DMS153 (cell line): ENCODE measurements at places on chromosomes 4 and X.

GRCh38 chr4:159240046-159240445, 137.2 kb downstream of the RAPGEF2 start:
- no peak for DNase-seq

DNA sequence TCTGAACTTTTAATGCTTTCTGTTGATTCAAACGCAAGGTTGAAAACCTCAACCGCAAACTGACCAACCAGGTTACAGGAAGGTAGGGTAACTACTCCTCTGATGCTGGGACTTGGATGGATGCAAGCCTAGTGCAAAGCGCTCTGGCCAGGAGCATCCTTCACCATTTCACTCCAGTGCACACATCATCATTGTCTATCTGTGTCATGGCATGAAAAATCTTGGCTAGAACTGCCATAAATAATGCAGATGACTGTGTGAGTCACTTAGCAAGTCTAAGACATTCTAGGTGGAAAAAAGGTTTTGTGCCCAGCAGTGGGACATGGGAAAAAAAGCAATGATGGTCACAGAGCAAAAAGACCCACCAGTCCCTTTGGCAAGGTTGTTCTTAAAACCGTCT, 10.9 kb downstream of the ADGRA3 start:
- DNase-seq = no peak

DNA sequence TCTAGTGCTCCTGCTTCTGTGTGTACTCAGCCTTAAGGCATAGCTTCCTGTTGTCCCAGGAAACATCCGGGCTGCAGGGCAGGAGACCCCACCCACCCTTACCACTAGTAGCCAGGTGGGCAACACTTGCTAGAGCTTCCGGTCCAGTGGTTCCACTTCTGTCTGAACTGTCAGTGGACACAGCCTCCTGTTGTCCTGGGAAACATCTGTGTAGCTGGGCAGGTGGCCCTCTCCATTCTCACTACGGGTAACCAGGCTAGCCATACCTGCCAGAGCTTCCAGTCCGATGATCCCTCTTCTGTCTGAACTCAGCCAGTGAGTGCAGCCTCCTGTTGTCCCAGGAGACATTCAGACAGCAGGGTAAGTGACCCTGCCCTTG, 372.2 kb downstream of the INPP4B start:
- peak; percentile 92 for DNase-seq

GRCh38 chr4:84877051-84877833, 89.2 kb downstream of the WDFY3 start:
- no peak for DNase-seq

DNA sequence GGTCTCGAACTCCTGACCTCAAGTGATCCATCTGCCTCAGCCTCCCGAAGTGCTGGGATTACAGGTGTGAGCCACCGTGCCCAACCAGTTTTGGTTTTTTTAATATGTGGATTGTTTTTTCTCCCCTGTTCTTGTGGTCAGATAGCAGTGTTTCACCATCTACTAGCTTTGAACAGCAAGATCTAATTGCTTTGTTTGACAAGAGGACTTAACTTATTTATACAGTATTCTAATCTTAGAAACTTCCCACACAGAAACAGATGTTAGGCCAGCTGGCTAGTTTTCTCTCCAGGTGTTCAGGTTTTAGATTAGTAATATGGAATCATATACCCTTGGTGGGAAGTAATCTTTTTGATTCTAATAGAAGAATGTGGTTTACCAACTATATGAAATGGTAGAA, 12.9 kb downstream of the ING2 start:
- DNase-seq = no peak

DNA sequence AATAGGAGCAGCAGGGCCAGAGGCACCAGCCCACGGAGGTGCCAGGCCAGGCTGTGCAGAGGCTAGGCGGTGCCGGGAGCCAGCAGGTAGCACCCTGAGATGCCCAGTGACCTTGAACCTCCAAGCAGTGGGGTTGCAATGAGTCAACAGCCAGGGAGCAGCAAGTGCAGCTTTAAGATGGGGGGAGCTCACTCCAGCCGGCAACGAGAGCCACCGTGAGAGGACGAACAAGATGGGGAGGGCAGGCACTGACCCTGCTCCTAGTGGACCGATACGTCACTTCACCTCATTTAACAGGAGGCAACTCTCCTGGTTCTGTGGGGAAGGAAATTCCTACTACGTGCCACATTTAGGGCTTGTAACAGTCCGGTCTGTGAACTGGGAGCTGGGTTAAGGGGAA, 4.8 kb downstream of the LETM1 start:
- DNase-seq = no peak

GRCh38 chrX:44873415-44874276, 658 bp downstream of the KDM6A start:
- DNase-seq = no peak

DNA sequence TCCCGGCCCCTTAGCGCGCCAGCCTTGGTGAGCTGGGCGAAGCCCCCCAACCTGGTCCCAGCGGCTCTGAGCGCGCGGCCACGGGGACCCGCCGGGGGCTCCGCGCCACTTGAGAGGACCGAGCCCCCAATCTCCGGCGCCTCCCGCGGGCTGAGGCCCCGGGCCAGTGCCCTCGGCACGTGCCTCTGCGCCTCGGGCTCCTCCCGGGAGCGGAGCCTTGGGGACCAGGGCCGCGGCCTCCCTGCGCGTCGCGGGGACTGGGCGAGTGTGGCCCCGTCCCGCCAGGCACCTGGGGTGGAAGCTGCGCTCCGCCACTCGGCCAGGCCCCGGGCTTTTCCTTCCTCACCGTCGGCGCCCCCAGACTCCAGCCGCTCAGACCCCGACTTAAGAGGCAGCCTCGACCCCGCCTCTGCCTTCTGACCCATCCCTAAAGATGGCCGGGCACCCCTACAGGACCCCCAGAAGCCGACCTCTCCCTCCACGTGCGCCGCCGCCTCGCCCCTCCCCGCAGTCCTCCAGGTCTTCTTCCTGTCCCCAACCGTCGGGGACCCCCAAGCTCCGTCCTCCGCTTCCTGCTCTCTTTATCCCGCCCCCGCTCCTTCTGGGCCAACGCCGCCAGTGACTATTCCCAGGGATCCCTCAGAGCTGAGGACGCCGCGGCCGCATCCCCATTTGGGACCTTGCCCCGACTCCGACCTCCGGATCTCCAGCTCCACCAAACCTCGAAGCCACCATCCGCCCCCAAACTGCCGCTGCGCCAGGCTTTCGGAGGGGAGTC, 752 bp downstream of the ERAS start:
- DNase-seq = no peak

GRCh38 chr4:21811565-21811964, 137.0 kb downstream of the KCNIP4 start:
- no peak for DNase-seq

DNA sequence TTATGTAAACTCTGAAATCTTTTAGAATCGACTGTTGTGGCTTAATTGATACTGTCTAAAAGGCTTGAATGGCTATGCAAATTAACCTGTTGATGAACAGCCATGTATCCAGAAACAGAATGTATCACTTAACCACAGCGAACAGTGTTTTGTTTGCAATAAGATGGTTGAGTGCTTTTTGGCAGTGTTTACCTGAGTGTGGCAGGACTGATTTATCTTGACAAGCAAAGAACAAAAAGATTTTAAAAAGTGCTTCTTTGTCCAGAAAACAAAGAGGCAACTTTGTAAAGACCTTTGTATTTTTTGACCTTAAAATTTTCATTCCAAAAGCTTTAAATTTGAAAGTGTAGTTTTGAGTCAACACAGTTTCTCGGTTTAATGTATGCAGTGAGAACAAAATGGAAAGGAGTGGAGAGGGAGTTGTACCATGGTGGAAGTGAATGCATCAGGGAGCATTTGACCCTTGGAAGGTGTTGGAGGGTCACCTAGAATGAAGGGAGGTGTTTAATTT, 18.0 kb downstream of the ARHGAP10 start:
- peak; percentile 26 for DNase-seq

DNA sequence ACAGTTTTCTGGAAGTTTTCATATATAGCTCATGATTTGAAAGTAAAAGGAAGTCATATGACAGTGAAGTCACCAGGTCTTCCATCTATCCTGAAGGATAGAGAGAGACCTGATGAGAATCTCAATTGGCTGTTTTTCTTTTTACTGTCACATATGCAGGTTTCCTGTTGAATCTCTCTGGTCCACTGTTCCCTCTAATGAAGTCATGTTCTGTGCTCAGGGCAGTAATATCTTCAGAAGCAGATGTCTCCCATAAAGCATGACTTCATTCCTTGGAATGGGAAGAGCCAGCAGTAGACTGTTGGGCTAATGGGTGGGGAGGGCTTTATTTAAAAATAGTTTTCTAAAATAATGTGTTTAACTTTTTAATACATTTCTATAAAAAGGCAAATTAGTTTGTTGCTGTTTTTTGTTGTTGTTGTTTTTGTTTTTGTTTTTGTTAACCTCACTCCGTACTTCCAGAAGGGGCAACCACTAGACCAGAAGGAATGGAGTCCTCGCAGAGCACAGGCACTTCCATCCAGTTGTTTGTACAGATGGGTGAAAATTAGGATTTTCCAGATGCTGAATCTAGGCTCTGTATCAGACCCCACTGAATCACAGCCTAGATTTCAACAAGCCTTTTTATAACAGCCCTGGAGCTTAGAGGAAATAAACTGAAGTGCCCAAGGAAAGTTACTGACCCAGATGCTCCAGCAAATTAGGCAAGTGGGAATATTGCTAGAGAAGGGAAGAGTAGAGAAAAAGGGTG, 54.2 kb downstream of the AWAT2 start:
- no peak for DNase-seq

DNA sequence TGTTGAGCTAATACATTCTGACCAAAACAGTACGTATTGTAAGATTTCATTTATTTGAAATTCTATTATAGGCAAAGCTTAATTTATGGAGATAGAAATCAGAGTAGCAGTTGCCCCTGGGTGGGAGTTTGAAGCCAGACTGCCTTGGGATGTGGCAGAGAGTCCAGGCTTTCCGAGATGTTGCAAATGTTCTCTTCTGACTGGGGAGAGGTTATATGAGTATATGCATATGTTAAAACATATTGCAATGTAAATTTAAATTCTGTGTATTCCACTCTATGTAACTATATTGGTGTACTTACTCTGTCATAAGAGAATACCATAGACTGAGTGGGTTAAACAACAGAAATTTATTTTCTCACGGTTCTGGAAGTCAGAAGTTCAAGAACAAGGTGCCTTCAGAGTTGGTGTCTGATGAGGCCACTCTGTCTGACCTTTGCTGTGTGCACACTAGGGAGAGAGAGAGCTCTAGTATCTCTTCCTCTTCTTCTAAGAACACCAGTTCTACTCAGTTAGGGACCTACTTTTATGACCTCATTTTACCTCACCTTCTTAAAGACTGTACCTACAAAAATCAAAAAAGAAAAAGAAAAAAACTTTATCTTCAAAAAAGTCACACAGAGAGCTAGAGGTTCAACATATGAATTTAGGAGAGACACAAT, 299.3 kb upstream of the HS3ST1 start:
- no peak for DNase-seq

DNA sequence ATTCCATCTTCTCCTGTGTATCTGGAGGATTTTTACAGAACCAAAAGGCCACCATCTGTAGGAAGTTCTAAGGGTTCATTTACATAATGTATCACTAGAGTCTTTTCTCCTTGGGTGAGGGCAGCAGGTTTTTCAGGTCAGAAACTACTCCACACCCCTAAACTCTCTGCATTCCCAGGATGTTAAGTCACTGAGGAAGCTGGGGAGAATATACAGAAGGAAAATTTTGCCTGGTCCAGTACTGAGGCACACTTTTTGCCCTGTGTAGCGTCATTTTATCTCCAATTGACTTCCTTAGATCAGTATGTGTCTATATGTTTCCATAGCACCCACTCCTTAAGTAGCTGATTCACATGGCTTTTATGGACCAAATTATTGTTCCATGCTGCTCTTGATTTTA, 17.0 kb downstream of the XKRX start:
- DNase-seq = no peak

GRCh38 chr4:107006218-107006617, 29.9 kb downstream of the DKK2 start:
- no peak for DNase-seq

DNA sequence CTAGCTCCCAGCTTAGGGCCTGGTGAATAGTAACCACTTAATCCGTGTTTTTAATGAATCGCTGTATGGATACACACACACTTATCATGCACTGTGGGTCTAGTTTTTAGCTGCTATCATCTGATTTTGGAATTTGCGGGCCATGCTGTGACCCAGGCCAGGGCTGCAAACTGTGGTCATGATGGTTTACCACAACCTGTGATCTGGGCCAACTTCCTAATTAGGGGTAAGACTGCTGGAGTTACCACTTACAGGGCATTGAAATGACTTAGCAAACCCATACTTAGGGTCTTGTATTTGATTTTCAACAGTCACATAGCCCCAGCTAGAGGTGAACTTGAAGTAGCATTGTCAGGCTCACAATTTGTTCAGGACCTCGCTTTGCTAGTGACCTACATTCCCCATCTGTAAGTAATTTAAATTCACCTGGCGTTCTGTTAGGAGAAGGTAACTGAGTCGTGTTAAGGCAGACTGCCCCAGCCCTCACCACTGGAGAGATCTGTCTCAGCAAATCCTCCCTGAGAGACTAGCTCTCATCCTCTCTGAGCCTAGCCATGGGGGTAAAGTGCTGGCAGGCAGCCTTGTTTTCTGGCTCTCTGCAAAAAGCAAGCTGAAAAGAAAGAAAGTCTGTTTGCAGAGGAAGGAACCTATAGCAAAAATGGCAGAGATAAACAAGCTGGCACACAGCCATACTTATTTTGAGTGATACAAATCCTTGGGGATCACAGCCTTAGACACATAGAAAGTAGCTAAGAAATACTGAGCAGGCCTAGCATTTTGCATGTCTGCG, 33.8 kb upstream of the EGFL6 start:
- no peak for DNase-seq

DNA sequence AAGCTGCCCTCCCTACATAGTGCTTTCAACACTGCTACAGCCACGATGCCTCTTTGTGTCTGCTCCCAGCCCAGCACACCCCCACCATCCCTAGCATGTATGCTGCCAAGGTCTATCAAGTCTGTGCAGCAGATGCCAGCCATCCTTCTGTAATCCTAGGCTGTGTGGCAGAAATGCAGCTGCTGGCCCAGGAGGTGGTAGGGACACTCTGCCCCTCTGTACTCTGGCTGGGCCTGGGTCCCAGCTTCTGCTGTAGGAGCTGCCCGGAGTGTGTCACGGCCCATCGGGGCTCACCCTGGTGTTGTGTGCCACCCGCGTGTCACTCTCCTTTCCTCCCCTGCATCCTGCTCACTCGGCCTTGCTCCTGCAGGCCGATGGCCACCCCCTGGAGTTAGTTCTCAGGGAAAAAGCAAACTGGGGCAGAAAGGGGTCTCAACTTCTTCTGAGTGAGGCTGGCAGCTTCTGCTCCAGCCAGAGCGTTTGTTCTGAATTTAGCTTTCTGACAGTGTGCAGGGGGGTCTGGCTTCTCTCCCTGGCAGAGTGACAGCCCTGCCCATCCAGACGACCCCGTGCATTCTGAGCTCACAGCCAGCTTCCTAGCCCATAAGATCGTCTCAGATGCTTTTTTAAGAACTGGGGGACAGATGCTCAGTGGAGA, 22.7 kb downstream of the PSAPL1 start:
- DNase-seq = no peak
